ENCODE measurements at places on chromosomes 1 and 21. TPM values are rescaled to one million over a fixed set of nuclear protein-coding genes. Genes with fewer than 3 reads are reported as not detected.

Gene ADAM30
- total RNA-seq = not detected

Gene GPR89A
- total RNA-seq = 32.6 TPM

Gene OR2T27
- not detected for total RNA-seq

Gene DNASE2B
- not detected for total RNA-seq

Gene TBX15
- not detected for total RNA-seq

Gene UMODL1
- not detected for total RNA-seq

Gene SPRR2E
- total RNA-seq = not detected

Gene PHACTR4
- 29.4 TPM for total RNA-seq

Gene EFNA1
- total RNA-seq = not detected

Gene FCER1G
- total RNA-seq = 14.0 TPM

Gene CFAP141
- total RNA-seq = not detected

All from activated CD8-positive, alpha-beta T cell treated with anti-CD3 and anti-CD28 coated beads, Interleukin-2, amount 10 ng/mL, durations not matched to agents 7 days and 5 days (primary cell).